ENCODE measurements at places on chromosomes 1 and 21. TPM values are rescaled to one million over a fixed set of nuclear protein-coding genes. Genes with fewer than 3 reads are reported as not detected.

Gene PLA2G4A
- 1.2 TPM for total RNA-seq

GRCh38 chr1:151988405-151988923 lies 5.2 kb downstream of the S100A10 start:
- peak overlapping the region; percentile 11 for H3K4me3 ChIP-seq
- DNase-seq, result no peak
- H3K4me1 ChIP-seq, result peaks cover 87% of the 10 kb centered on the region
- H3K36me3 ChIP-seq, result peaks cover 17% of the 10 kb centered on the region
- peak overlapping the region; percentile 2 for H3K27ac ChIP-seq
- H3K27me3 ChIP-seq, result no peaks in the 10 kb centered on the region

DNA sequence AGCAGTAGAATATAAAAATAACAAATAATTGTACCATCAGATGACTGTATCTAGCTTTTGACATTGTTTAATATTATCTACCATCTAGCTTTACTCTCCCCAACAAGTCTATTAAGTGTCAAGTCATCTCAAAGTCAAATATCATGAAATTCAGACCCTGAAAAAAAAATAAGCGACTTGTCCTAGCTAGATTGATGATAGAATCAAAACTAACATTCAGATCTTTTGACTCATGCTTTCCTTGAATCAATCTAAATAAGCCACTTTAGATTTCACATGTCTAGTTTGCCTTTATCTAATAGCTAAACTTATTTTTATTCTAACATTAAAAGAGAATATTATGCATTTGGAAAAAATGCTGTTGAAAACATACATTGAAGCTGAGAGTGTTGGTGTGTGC lies 35.4 kb downstream of the CRB1 start:
- no peak overlapping the region for H3K27ac ChIP-seq
- no peak overlapping the region for H3K4me3 ChIP-seq
- H3K4me1 ChIP-seq, result no peaks in the 10 kb centered on the region

Gene SYF2
- total RNA-seq, result 27.0 TPM

Gene ERG
- not detected for total RNA-seq

DNA sequence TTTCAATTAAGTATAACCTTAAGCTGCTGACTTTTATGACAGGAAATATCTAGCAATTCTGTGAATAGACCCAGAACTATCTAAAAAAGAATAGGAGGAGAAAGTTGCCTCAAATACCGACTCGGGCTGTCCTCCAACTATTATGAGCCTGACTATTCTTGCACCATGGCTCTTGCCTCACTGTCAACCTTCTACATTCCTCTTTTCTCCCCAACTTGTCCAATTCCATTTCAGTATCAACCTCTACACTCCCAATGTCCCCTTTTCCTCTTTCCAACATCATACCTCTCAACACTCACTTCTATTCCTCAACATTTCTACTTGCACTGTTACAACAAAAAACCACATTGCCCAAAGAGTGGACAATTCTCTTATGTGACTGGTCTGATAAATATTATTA lies 2.3 kb downstream of the ZZZ3 start:
- H3K36me3 ChIP-seq, result no peaks in the 10 kb centered on the region
- peak overlapping the region; percentile 8 for H3K4me3 ChIP-seq
- H3K27me3 ChIP-seq, result no peaks in the 10 kb centered on the region
- no peak for DNase-seq
- H3K27ac ChIP-seq, result no peak overlapping the region

DNA sequence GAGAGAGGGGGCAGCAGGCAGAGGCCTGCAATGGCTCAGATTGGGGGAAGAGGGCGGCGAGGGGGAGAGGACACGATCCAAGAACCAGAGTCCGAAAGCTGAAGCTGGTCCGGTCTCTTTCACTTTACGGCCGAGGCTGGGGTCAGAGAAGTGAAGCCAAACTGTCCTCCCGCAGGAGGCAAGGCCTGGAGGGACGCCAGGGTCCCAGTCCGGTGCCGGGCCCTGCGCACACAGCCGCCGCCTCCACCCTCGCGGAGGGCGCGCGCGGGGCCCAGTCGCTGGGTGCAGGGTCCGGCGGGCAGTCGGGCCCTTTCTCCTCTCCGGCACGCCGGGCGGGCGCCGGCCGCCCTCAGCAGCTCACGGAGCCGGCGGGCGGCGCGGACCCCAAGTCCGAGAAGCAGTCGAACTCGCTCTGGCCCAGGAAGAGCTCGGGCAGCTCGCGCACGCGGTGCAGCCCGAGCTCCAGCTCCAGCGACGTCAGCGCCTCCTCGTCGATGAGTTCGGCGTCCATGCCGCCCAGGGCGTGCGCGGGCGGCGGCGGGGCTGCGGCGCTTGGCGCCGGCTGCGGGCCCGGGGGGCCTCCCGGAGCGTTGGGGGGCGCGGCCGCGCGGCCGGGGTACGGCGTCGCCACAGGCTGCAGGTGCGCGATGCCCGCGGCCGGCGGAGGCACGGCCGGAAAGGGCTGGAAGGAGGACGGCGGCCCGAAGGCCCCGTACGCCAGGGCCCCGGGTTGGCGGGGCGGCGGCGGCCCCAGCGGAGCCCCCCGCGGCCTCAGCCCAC lies 749 bp downstream of the CITED4 start:
- H3K4me3 ChIP-seq, result peak overlapping the region; percentile 86
- no peaks in the 10 kb centered on the region for H3K36me3 ChIP-seq
- peaks cover 16% of the 10 kb centered on the region for H3K4me1 ChIP-seq
- H3K27ac ChIP-seq, result peak overlapping the region; percentile 41
- H3K27me3 ChIP-seq, result peaks cover 12% of the 10 kb centered on the region

GRCh38 chr1:198530953-198531352 lies 9.5 kb downstream of the ATP6V1G3 start:
- no peak overlapping the region for H3K27ac ChIP-seq
- H3K36me3 ChIP-seq, result peaks cover 22% of the 10 kb centered on the region
